ENCODE measurements at places on chromosomes 2 and 18.
A peak's percentile ranks its signal among the peaks of the same experiment; 100 is the strongest.

DNA sequence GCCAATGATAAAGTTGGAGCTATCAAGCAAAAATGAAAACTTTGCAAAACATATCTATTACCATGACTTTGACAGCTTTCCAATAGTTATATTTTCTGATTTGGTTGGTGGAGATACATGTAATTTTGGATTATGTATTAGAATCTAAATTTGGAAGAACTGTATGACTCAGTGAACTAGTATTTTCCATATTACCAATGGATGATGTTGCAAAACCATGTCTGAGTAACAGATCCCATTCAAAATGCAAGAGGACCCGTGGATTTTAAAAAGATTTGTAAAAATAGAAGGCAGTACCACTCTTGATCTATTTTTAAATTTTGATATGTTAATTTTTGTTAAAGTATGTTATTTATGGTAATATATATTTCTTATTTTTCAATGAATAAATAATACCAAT is 83.0 kb downstream of the TAF4B start:
- no peak for DNase-seq

- DNase-seq: no peak
Measured at GRCh38 chr2:202589582-202589949, 45.2 kb upstream of the FAM117B start.

DNA sequence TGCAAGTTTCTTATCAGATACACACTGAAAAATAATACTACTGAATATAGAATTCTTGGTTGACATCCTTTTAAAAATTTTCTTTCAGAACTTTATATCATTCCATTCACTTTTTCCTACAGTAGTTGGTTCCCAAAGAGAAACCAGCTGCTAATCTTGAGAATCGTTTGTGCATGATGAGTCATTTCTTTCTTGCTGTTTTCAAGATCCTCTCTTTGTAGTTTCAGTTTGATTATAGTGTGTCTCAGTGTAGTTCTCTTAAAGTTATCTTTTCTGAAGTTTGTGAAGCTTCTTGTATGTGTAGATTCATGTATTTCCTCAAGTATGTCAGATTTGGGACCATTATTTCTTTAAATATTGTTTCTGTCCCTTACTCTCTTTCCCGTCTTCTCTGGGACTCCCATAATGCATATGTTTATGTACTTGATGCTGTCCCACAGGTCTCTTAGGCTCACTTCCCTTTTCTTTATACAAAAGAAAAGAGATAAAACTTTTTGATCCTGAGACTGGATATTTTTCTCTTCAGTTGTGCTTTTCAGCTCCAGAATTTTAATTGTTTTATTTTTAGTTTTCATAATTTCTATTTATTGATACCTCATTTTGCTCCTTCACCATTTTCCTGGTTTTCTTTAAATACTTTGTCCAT is 801.0 kb downstream of the TDRD15 start:
- DNase-seq: no peak

GRCh38 chr2:48841126-48841525 is 85.6 kb upstream of the LHCGR start:
- no peak for DNase-seq

- DNase-seq: peak; percentile 95
Measured at GRCh38 chr2:57759822-57760300, 286.7 kb upstream of the VRK2 start.

DNA sequence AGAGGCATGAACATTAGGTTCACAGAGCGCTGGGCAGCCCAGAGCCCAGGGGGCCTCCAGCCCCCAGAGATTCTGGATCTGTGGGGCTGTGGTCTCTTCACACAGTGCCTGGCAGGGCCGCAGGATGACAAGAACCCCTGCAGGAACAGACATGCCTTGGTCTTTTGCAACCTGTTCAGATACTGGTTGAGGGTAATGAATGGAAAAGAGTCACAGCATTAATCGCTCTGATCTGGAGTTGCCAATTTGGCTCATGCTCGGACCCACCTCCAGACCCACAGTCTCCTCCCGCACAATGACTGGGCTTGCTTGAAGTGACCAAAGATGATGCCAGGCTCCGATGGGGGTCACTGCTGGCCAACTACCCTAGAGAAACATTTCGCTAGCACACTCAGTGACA is 229.4 kb upstream of the SMAD2 start:
- no peak for DNase-seq

- no peak for DNase-seq
Measured at GRCh38 chr18:12324991-12325725, 17.1 kb downstream of the TUBB6 start.

GRCh38 chr2:207289295-207290018 is 123.7 kb upstream of the KLF7 start:
- no peak for DNase-seq

DNA sequence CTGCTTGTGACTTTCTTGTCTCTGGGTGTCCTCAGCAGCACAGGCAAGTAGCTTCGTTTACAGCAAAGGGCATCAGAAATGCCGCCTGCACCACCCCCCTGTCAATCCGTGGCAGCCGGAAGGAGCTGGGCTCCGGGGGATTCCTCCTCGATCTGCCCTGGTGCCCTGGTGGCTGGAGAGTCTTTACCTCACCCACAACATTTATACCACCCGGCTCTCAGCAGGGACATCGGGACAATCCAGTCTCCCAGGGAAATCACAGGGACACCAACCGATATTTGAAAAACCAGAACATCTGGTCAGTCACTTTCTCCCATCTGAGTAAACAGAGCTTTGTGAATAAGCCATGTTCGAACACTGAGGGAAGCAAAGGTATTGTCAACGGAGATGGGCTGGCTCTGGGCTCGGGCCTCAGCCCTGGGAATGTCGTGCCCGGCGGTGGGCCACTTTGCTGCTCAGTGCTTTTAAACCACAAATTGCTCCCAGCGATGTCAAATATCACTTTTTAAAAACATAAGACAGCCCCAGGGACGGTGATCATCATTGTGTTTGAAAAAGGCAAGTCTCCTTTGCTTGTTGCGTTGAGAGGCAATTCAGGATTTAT is 210.0 kb upstream of the SALL3 start:
- DNase-seq: peak; percentile 21

- DNase-seq: no peak
Measured at GRCh38 chr2:181264001-181264400, 193.2 kb upstream of the ITGA4 start.

DNA sequence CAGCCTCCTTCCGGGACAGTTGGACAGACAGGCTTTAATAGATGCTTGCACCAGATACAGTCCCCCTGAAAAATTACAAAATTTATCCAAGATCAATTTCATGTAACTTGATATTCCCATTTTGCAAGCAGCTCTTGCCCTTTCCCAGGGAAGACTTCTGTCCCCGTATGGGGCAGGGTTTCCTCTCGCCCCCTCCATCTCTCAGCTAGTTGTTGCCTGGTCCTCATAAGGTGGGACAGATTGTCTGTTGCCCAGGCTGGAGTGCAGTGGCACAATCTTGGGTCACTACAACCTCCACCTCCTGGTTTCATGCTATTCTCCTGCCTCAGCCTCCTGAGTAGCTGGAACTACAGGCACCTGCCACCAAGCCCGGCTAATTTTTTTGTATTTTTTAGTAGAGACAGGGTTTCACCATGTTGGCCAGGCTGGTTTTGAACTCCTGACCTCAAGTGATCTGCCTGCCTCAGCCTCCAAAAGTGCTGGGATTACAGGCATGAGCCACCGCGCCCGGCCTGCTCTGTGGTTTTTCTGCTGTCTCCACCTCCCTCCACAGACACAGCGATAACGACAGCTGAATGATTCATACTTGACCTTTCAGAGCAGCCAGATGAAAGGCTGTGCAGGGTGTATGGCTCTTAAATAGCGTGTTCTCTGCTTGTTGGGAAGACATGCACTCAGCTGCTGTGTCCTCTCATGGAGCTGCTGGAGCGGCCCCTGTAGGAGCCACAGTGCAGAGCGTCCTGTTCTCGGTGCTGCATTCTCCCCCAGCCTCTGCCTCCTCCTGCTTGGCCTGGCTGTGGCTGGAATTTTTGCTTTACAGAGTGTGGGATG is 61.4 kb downstream of the TTC39C start:
- DNase-seq: no peak

DNA sequence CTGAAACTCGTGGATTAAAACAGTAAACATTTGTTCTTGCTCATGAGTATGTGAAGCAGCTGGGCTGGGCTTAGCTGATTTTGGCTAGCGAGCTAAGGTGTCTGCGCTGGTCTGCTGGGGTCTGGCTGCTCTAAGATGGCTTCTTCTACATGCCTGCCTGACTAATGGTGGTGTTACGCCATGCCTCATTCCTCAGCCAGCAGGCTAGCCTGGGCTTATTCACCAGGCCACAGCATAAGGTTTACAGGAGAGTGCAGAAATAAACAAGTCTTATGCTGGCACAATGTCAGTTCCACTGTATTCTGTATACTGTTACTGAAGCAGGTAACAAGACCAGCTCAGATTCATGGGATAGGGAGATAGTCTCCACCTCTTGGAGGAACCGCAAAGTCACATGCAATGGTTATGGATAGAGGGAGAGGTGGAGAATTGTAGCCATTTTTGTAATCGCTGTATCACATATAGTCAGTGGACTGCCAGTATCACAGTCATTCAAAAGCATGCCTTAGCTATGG is 80.0 kb downstream of the RHBDD1 start:
- no peak for DNase-seq

GRCh38 chr2:99079226-99079625 is 62.3 kb upstream of the C2orf15 start:
- no peak for DNase-seq

DNA sequence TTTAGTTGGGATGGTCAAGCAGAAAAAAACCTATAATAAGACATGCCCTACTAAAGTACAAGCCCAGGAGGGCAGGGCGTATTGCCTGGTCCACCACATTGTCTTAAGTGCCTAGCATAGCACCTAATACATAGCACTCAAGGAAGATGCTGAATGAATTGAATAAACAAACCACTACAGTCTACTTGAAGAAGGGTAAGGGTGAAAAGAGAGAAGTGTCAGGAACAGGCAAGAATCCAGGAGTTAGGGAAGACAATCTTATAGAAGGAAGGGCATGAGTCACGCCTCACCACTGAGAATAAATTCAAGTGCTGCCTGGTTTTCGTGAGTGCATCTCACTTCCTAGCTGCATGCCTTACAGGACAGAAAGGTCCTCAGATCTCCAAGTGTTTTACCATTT is 13.9 kb downstream of the SLC19A3 start:
- no peak for DNase-seq

GRCh38 chr2:127589358-127589757 is 53.9 kb downstream of the MYO7B start:
- no peak for DNase-seq

DNA sequence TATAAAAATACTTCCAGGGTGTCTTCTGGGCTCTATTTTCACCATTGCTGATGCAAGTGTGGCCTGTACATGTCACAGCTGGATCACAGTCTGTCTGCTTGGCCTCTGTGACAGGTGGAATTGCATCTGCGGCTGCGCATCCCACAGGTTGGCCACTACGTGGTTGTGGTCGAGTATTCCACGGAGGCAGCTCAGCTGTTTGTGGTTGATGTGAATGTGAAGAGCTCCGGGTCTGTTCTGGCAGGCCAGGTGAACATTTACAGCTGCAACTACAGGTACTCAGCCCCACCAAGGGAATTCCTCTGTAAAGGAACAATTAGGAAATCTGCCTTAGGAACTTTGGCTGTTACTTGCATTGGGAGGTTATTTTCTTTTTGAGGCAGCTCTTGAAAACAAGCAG is 144.5 kb downstream of the LAMA3 start:
- no peak for DNase-seq

DNA sequence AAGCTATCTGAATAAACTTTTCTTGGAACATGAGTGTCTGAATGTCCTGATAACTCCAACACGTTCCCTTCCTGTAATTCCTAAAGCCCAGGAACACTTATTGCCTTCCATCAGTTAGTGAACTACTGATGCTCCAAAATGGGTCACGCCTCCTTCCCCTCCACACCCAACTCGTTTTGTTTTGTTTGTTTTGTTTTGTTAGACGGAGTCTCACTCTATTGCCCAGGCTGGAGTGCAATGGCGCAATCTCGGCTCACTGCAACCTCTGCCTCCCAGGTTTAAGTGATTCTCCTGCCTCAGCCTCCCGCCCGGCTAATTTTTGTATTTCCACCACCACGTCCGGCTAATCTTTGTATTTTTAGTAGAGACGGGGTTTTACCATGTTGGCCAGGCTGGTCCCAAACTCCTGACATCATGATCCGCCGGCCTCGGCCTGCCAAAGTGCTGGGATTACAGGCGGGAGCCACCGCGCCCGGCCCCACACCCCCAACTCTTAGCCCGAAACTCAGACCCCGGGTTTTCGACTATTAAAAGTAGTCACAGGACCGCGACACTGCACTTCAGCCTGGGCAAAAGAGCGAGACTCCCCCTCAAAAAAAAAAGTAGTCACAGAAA is 774 bp downstream of the IER3IP1 start:
- DNase-seq: no peak

DNA sequence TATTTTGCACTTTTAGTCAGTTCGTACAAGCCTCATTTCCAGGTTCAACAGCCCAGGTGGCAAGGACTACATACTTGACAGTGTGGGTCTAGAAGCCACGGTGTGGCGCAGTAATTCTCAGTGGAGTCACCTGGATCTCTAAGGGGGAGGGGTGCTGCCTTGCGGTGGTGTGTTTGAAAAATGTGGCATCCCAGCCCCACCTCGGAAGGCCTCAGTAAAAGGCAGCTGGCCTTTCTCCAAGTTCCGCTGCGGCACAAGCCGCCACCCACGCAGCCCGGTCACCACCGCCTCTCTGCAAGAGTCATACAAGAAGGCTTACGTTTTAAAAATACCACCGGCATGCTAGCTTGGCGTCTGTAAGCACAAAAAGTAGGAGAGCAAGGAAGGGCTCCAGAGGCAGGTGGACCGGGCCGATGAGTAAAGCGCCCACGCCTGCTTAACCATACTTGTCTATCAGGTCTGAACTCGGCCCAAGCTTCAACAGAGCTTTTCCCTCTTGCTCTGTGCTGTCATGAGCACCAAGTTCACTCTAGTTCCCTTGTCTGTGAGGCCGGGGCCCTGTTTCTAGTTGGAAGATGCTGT is 49.5 kb downstream of the SPRED2 start:
- DNase-seq: no peak

GRCh38 chr2:217327953-217328621 is 468.2 kb upstream of the TNP1 start:
- no peak for DNase-seq

- DNase-seq: no peak
Measured at GRCh38 chr2:10022966-10023662, 20.2 kb upstream of the KLF11 start.

DNA sequence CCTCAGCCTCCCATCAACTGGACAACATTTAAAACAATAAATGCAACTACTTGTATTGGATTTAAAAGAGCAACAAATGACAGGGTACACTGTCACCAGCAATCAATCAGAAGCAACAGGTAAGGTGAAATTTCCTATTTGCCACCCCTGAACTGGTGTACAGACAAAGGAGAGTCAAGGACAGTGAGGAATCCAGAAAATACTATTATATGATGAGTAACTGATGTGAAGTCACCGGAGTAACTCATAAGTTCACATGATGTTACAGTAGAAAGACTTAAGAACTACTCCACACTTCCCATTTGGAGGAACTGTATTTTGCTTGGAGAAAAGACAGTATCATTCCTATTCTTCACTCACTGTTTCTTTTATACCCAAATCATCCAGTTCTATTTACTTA is 4.1 kb upstream of the STAT1 start:
- no peak for DNase-seq

GRCh38 chr2:178006710-178007109 is 65.9 kb downstream of the PDE11A start:
- DNase-seq: no peak
